ENCODE measurements at places on chromosomes 3 and 15.

DNA sequence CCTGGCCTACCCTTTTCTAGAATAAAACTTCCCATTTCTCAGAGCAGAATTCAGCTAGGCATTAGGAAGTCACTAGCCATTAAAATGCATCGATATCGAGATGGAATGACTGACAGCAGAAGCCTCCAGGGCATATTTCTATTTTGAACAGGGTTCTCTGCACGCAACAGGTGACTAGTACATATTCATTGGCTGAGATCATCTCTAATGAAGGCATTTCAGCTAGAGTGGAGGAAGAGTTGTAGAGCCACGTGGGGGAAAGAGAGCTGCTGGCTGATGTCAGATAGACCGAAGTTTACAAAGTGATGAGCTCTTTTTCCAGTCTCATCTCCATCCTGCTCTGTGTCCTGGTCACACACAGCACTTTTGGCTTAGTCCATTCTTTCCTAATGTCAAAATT is 7.5 kb downstream of the TMEM40 start:
- no peak for DNase-seq

GRCh38 chr3:80079886-80080285 is 312.1 kb upstream of the ROBO1 start:
- no peak for DNase-seq

GRCh38 chr3:72231439-72232196 is 446.7 kb upstream of the PROK2 start:
- DNase-seq = no peak

DNA sequence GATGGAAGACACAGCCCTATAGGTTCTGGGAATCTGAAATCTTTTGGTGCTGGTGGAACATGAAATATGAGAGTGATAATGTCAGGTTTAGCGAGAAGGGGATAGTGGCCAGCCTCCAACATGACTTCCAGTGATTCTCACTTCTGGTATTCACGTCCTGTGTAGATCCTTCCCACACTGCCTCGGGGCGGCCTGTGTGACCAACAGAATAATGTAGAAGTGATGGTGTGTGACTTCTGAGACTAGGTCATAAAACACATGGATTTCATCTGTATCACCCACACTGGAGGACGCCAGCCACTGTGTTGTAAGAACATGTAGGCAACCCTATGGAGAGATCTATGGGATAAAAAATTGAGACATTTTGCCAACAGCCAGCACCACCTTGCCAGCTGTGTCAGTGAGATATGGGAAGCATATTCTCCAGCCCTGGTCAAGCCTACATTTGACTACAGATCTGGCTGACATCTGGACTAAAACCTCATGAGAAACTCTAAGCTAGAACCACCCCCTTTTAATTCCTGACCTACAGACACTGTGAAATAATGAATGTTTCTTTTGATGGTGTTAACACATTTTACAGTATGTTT is 25.5 kb upstream of the NUDT16 start:
- DNase-seq = no peak

DNA sequence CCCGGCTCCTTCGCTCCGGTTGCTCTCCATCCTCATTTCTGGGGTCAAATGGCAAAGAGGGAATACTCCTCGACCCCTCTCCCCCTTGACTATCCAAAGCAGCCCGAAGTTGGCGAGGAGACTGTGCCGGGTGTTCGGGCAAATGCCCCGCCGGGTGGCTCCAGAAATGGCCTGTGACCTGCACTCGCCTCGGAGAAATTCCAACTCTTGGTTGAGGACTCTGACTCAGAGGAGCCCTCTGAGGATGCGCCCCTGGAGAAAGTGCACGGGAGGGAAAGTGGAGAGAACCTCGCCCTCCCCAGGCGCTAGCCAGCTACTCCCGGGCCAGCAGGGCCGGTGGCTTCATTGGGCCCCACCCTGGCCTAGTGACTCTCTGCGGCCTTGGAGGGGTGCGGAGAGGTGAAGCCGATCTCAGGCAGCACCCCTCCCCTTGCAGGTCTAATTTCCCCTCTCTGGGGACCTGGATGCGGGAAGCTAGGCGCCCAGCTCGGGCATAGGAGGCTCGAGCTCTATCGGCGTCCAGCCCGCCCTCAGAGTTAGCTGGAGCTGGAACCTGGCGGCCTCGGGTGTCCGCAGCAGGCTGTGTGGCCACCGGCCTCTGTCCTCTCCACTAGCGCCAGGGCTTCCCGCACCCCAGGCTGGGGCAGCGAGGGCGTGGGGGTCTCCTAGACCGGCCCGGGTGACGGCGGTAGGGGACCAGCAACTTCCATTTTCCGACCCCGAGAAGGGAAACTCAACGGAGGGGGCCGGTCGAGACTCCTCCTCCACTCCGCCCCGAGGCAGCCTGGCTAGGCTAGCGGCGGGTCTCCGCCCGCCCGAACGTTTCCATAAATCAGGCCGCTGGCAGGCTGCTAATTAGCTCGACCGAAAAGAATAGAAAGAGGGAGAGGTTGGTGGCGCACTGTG is 29.4 kb downstream of the NR2F2 start:
- DNase-seq = no peak

GRCh38 chr15:25250011-25250596 is 188.7 kb downstream of the UBE3A start:
- DNase-seq = no peak

- DNase-seq = no peak
Observed at GRCh38 chr3:100796556-100796955, 87.3 kb downstream of the TFG start.

DNA sequence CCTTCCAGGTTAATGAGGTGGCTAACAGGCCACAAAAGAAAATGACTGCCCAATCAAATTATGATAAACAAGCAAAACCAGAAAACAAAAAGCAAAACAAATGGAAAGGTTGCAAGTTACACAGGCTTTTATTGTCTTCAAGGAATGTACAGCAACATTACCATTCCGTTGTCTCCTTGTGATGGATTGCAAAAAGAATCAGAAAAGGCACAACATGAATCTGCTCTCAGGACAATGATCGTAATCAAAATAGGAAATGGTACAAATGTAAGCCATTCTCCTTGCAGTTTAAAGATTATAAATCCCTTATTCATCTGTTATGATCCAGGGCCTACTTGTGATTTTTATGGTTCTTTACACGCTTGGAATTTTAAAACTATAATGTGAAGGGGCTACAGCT is 125.8 kb downstream of the ECT2 start:
- DNase-seq = no peak

DNA sequence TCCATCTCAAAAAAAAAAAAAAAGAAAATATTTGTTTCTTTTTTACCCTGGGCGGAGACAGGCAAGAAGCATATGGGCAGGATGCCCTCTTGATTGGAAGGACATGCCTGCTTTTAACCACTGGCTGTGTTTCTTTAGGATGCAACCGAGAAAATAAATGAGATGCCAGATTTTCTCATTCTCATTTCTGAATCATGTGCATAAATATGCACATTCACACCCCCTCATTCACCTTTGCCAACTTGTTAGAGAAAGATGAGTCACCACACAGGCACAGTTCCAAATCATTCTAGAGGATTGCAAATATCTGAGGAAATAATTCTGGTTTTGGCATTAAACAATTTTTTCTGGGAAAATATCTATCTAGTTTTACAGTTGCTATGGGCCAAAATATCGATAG is 3.3 kb downstream of the LIPH start:
- DNase-seq = no peak

- DNase-seq = no peak
Observed at GRCh38 chr15:63858881-63859280, 25.1 kb upstream of the HERC1 start.

- DNase-seq = no peak
Observed at GRCh38 chr3:172613845-172614244, 90.6 kb upstream of the TNFSF10 start.

GRCh38 chr3:149816986-149817385 is 4.0 kb downstream of the RNF13 start:
- no peak for DNase-seq

DNA sequence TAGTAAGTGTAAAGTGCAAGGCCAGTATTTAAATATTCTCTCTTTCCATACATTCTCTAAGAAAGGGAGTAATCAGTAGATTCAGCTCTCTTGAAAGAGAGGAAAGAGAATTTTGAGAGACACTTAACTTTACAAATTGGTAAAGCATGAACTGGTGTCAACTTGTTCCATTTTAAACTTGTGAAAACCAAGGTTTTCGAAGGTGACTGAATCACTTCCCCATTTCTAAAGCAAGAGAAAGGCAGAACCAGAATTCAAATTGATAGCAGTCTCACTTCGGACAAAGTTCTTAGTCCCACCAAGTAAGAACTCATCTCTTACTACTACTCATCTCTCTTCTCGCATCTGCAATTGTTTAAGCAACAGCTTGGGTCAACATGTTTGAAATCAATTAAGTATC is 22.4 kb downstream of the TJP1 start:
- DNase-seq = no peak

DNA sequence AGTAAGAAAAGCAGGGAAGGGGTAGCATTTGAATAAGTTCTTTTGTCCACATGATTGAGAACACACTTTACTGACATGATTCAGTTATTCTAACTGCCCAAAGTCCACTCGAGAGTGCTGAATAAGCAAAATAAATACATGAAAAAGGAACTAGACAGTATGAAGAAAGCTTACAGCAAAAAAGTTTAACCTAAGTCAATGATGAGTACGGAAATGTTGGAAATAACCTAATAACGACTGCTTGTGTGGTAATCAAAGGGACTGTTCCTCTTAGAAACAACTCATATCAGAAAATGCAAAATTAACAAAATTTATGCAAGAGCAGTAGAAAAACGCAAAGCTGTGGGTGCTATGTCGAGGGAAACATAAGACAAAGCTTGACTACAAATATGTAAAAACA is 36.6 kb downstream of the DMXL2 start:
- DNase-seq = no peak

- DNase-seq = no peak
Observed at GRCh38 chr15:74907163-74907870, 666 bp upstream of the FAM219B start.

DNA sequence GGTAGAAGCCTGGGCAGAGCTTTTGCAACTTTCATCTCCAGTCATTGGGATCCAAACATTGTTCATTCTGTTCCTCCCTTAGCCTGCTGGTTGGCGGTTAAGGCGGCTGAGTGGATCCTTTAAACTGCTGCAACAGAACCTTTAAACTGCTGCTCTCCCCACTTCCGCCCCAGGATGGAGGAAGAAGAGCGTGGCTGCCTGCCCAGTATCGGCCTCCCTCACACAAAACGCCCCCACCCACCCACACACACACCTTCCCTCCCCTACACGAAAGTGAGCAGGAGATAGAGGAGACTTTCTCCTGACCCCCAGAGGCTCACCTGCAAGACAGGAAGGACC is 460 bp upstream of the ZMAT3 start:
- DNase-seq = peak; percentile 19

DNA sequence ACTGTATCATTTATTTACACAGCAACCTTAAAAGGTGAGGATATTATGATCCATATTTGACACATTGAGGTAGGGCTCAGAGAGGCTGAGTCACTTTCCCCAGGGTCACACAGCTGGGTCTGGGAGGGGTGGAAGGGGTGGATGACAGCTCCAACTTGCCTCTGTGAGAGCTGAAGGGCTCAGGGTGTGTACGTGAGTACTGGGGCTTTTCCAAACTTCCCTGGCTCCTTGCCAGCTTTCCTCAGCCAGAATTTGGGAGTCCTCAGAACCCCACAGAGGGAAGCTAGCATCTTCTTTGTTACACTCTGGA is 58.3 kb upstream of the SLC6A11 start:
- no peak for DNase-seq

GRCh38 chr15:60077581-60078359 is 73.7 kb downstream of the FOXB1 start:
- DNase-seq = no peak

- no peak for DNase-seq
Observed at GRCh38 chr3:58658508-58658907, 8.1 kb downstream of the FAM3D start.

DNA sequence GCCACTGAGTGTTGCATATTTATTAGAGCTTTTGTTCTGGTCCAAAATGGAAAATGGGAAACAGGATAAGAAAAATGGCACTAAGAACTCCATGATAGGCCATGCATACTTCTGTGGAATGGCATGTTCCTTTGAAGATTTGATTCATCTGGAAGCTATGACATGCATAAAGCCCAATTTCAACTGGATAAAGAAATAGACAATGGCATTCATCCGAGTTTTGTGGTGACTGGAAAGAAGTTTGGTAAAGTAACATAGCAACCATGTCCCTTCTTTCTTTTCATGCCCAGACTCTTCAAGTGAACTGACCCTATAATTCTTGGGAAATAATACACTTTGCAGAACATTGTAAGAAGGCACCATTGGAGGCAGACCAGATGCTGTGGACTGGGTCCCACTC is 368.4 kb upstream of the IL12A start:
- no peak for DNase-seq

DNA sequence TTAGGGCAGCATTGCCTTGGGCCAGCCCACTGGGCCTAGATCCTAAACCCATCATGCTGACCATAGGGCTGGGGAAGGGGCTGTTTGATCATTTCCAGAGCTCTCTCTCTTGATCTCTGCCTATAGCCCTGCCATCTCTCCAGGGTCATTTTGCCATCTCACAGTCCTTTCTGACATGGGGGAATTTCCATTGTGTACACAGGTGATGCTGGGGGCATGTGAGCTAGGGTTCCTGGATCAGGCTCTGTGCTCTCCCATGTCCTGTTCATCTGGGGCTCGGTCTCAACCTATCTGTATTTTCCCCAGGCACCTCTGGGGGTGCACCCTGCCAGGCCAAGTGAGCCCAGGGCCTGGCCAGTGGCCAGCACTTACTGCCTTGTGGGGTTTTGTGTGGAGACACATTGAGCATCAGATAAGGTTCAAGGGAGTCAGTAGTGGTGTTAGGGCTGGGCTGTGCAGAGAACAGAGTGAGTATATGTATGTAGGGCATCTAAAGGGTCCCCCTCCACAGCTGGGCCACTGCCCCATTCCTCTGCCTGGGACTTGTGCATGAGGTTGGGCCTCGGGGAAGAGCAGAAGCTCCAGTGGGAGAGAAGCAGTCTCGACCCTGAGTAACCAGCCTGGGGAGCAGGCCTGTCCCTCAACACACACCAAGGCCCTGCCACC is 25.7 kb upstream of the APEH start:
- DNase-seq = no peak

- DNase-seq = no peak
Observed at GRCh38 chr3:46763178-46763577, 45.5 kb upstream of the PRSS50 start.

GRCh38 chr3:499001-499761 is 302.6 kb downstream of the CHL1 start:
- DNase-seq = no peak

- DNase-seq = no peak
Observed at GRCh38 chr3:61464518-61465140, 96.7 kb upstream of the PTPRG start.

- no peak for DNase-seq
Observed at GRCh38 chr3:38480930-38481329, 15.2 kb upstream of the EXOG start.
